Stimulated activated CD4-positive, alpha-beta T cell treated with anti-CD3 and anti-CD28 coated beads, Interleukin-2, amount 100 ng/mL, for 48 hours (primary cell): ENCODE measurements at places on chromosomes 2 and 18.
A peak's percentile ranks its signal among the peaks of the same experiment; 100 is the strongest.

GRCh38 chr18:23213200-23213599 is 77.9 kb downstream of the CABLES1 start:
- DNase-seq: no peak

DNA sequence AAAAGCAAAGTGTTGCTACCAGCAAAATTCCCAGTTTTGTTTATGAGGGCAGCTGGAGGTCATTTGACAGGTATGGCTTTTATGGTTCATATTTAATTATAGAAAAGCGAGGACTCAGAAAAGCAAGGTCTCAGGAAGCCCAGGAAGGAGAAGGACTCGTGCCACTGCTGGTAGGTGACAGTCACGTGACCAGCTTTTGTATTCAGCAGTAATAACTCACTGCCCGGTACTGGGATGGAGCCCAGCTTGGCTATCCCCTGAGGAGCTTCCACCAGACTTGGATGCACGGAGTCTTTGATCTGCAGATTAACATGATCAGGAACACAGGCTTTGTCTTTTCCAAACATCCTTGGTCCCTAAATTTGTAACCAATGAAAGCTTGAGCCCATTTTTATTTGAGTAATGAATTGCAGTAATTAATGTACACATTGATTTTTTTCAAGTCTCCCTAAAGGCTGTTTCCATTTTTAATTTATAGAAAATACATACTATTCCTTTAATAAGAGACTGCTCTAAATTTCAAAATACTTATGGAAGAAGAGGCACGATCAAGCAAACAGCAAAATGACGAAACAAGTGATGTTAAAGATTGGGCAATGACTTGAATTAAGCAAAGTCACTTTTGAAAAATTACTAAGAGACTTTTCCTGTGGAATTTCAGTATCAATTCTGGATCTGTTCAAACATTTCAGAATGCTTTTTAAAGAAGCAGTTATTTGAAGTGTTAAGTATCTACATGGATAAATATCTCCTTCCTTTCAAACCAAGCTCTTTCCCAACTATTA is 251.7 kb upstream of the HNRNPA3 start:
- no peak for DNase-seq

- DNase-seq: no peak
These were observed 555.5 kb upstream of the TNP1 start for GRCh38 chr2:217415316-217415715.

DNA sequence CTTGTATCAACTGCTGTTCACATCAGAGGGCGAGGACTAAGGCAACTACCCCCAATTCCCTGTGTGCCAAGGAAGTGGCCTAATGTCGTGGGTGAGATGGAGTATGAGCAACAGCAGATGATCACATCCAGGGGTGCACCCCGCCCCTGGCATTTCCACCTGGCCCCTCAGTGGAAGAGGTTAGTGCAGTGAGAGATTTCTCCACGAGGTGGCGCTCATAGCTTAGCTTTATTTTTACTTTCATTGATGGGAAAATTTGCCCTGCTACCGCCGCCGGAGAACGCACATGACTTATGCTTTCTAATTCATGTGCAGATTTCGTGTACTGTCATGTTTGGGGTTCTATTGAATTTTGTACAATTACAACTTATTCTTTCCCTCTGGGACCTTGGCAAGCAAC is 470.6 kb upstream of the MEX3C start:
- DNase-seq: peak; percentile 62

DNA sequence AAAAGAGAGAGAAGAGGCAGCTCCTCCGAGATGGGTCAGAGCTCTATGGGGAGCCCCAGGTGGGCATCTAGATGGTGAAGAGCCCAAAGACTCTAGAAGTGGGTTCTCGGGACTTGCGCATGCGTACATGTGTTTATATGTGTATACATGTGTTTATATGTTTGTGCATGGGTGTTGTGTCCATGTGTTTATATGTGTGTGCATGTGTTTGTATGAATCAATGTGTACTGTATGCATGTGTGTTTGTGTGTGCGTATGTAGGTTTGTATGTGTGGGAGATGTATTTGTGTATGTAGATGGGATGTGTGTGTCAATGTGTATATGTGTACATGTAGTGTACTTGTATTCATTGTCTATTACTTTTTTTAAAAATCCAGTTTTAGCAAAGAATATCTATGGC is 25.6 kb downstream of the DNPEP start:
- DNase-seq: no peak

GRCh38 chr2:9638532-9638931 is 7.7 kb upstream of the YWHAQ start:
- DNase-seq: no peak

DNA sequence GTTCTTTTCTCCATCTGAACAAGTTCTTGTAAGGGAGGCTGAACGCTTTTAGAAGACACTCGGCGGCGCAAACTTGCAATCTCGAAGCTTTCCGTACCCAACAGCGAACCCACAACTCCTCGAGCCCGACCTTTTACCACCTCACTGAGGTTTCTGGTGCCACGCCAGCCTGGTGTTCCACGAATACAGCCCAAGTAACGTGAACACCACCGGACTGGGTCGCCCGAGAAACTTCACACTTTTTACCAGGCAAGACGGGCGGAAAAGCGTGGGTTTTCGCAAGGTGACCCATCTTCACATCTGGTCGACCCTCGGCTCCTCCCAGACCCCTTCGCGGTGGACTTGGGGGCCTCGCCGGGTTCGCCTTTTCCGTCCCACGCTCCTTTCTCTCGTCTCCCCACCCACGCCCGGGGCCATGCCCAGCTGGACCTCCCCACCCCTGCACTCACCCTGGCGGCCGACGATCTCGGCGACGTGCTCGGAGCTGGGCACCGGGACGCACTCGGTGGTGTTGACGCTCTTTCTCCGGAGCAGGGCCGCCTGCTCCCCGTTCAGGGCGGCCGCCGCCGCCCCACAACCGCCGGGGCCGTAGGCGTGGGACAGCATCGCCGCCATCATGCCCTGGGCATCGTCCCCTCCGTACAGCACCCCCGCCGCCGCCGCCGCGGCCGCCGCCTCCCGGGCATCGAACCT is 1.2 kb downstream of the MEX3C start:
- peak; percentile 32 for DNase-seq

- DNase-seq: no peak
These were observed 425.3 kb downstream of the THSD7B start for GRCh38 chr2:137190411-137191195.

DNA sequence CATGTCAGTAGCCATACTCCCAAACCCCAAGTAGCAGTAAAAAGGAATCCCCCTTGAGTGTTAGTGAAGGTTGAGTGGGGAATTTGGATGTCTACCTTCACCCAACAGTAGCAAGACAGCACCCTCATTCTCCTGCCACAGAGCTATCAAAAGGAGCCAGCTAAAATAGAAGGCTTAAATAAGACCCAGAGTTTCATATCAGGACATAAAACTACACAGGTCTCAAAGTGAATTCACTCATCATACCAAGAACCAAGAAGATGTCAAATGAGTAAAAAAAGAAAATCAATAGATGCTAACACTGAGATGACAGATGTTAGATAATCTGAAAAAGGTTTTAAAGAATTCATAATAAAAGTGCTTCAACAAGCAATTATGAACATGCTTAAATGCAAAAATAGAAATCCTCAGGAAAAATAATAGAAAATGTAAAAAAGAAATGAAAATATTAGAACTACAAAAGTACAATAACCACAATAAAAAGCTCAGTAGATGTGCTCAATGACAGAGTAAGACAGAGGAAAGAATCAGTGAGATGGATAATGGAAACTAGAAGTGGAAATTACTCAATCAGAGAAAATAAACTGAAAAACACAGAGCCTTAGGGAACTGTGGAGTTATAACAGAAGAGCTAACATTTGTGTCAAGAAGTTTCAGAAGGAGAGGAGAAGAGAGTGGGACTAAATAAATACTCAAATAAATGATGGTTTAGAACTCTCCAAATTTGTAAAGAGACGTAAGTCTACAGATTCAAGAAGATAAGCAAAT is 90.5 kb downstream of the EDAR start:
- no peak for DNase-seq

- DNase-seq: no peak
These were observed 199.9 kb upstream of the FN1 start for GRCh38 chr2:215635788-215636139.

DNA sequence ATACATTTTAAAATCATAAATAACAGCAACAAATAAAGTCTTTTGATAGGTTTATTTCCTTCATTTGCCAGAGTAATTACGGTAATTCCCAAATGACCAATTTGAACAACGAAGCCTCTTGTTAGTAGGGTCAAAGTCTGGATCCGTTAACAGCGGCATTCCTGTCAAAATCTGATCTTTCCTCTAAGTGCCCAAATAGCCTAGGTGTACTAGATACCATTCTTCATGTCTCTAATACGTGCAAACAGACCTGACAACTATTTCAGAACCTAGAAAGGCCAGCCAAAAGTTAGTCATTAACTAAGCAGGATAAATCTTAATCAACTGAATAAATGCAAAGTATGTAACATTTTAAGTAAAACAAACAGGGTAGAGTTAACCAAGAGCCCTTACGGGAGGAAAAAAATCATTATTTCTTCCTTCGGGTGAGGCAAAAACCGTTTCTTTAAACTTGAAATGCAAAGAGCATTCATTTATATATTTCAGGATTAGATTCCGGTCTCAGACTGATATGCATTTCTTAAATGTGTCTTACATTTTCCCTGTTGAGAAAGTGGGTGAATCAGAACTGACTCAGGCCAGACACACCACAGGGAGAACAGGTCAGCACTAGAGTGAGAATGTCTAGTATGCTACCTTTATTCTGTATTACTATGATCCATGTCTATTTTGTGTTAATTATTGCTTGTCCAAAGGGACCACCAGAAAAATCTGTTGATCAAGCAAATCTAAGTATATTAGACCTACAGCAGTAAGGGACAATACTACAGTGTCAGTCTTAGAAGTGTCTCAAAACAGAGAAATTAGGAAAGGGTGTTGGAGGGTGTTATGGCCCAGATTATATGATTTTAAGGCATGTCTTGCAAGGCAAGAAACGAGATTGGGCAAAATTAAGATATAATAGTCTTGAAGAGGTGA is 141.5 kb upstream of the NDUFV2 start:
- DNase-seq: no peak

DNA sequence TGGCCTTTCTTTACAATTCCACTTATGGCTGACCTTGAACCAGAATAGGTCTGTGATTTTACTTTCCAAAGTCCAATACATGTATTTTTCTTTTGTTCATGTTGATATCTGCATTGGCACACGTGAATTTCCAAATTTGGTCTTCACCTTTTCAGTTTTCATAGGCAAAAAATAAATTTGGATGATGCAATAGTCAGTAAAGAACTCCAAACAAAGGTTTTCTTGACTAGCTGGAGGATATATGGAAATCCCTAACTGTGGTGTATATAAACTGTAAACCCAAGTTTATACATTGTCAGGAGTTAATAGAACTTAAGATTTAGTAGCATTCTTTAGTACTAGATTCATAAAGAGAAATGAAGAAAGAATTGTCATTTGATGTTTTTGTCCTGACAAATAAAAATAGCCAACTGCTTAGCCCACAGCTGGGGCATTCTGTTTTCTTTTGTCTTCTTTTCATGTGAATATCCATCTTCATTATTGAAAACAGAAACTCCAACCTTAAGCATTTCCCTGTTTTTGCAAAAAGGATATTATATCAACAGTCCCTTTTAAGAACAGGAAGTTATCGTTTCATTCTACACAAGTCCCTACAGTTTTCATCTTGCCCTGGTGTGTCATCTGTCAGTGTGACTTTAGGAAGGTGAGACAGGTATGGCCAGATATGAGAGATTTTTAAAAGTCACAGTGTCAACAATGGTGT is 132.9 kb downstream of the BCL2 start:
- DNase-seq: no peak

DNA sequence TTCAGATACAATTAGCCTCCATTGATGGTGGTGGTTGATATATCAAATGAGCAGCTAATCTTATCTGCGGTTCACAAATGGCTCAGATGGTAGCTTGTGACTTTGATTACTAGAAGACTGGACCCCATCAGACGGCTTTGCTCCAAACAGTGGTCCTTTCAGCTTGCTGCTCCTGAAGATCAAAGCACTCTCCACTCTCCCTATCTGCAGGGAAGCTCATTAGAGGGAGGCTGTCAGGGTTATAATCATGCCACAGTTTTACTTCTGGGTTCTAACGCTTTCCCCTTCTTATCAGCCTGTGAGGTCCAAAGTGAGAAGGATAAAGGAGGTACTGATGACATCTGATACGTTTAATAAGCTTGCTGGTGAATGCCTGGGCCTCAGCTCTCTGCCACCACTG is 247.1 kb upstream of the NT5C1B start:
- DNase-seq: no peak

DNA sequence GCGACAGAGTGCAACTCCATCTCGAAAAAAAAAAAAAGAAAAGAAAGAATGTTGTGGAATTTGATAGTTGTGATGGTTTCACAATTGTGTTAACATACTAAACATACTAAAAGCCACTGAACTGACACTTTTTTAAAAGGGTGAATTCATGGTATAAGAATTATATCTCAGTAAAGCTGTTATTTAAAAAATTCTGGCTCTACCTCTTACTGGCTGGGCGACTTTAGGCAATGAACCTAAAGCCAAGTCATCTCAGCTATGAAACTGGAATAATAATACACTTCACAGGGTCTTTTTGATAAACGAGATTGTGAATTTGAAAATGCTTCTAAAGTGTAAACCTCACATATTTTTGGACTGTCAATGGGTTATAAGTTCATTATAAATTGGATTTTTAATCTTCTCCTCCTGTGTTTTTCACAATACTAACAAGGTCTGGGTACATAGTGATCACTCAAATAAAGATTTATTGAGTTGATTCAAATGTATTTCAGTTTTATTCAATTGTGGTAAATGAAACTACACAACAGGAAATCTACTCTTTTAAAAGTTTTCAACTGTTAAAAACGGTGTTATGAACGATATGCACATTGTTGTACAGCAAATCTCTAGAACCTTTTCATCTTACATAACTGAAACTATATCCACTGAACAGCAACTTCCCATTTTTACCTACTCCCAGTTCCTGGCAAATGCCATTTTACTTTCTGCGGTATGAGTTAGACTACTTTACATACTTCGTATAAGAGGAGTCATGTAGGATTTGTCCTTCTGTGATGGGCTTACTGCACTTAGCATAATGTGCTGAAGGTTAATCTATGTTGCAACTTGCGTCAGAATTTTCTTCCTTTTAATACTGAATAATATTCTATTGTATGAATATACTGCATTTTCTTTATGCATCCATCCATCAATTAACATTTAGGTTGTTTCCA is 43.0 kb upstream of the GTF2A1L start:
- no peak for DNase-seq

DNA sequence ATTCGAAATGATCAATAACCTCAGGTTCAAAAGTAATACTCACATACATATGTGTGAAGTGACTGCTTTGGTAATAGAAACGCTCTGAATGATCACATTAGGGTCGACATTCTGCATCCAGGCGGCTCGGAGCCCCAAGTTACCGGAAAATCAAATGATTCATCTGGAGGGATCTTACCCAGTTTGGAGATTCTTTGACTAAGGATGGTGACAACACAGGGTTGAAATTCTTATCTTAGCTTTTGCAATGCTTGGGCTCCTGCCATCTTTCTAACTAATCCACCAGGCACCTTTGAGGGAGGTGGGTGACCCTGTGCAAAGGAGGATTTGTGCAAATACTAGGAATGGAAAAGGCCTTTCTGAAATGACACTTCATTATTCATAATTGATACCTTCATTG is 10.8 kb downstream of the GBX2 start:
- no peak for DNase-seq

GRCh38 chr2:46748735-46749531 is 166.7 kb downstream of the MCFD2 start:
- DNase-seq: no peak
